Colonic mucosa (tissue), 4 donors: ENCODE measurements at places on chromosomes 3 and 15.
A peak's percentile ranks its signal among the peaks of the same experiment; 100 is the strongest.

DNA sequence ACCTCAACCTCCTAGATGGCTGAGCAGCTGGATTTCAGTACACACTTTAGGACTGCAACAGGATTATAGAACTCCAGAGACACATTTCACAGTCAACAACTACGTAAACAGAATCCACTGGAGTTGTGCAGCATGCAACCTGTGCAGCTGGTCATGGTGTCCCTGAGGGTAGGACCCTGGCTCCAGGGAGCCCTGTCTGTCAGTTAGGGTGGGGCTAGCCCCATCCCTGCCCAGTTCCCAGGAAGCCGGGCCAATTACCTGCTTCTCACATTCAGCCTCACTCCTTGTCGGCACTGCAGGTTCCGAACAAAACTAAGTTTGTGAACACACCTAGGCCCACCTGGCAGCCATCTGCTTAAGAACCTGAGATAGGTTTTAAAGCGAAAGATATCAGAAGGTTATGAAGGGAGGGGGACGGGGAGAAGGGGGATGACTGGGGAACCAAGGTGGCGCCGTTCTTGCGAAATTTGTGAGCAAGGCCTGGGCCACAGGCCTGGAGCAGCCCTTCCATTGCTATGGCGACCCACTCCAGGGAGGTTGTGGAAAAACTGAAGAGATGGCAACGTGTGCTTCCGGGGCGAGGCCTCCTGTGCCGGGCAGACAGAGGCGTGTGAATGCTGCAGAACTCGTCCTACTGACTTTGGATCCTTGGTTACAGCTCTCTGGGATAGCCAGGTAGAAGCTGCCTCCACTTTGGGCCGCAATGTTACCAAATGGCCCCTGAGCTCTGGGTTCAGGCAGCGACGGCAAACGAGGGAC is 25.3 kb downstream of the ACSBG1 start:
- peak; percentile 48 for DNase-seq

GRCh38 chr15:48935236-48935635 is 28.5 kb downstream of the SHC4 start:
- DNase-seq, result no peak

DNA sequence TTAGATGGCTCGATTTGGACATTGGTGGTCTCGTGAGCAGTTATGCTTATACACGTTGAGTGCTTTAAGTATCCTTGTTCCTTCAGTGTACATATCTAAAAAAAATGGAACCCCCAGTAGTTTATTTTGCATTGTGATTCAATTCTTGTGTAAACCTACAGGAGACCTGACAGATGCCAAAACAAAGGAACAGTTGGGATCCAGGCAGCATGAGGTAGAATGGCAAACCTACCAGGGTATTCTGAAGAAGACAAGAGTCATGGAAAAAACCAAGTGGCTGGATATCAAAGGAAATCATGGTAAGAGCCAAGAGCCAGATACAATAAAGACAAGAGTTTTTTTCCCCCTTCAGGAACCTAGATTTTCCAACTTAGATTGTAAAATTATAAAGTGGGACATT is 2.0 kb downstream of the TMEM62 start:
- DNase-seq, result no peak

- peak; percentile 82 for DNase-seq
Measured at GRCh38 chr3:187741403-187742350, 3.6 kb downstream of the BCL6 start.

GRCh38 chr15:51497806-51498205 is 124.8 kb downstream of the DMXL2 start:
- DNase-seq, result no peak

DNA sequence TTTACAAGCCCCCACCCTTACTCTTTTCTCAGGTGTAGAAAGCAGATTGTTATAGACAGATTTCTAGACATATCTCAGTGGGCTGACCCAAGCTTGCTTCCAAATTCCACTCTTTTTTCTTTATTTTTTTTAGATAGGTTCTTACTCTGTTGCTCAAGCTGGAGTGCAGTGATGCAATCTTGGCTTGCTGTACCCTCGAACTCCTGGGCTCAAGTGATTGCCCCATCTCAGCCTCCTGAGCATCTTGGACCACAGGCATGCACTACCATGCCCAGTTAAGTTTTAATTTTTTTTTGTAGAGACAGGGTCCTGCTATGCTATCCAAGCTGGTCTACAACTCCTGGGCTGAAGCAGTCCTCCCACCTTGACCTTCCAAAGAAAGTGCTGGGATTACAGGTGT is 53.5 kb upstream of the ADAMTS9 start:
- DNase-seq, result no peak

DNA sequence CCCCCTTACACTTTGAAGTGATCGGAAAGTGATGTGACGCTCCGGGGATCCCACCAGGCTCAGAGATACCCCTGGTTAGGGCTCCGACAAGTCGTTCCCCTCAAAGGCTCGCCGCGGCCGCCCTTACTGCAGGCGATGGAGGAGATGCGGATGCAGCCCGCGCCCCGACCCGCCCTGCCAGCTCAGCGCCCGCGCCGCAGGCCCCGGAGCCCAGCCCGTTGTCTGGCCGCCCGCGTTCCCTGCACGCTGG is 228 bp downstream of the GLT8D1 start:
- DNase-seq, result no peak

DNA sequence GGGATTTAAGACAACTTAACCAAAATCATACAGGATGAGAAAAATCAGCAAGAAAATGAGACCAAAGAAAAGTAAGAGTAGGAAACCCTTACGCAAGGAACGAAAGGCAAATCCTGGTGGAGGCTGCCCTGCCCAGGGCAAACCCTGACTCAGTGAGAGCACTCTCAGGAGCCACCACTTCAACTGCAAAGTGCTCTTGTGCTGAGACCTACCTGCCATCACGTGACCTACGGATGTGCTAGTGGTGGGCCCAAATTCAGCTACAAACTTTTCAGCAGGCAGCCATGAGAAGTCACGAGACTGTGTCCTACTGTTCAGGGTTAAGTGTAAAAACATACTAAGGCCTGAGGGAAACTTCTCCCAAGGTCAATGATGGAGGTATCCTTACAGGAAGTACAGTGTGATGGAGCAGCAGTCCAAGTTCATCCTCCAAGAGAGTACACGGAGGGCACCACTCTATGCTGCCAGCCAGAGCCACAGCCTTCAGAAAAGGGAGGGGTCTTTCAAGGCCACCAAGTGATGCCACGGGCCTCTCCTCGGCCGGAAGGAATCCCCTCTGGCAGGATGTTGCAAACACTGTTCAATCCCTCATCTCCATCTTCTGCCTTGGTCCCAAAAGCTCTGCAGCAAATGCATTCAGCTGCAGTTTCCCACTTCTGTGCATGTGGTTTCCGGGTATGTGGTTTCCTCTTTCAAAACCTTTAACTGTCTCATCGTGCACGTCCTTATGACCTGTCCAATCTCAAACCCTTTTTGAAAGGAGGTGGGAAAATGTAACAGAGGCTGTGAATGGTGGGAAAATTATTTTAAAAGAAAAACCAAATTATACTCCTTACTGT is 9.5 kb downstream of the CHSY1 start:
- DNase-seq, result no peak

- no peak for DNase-seq
Measured at GRCh38 chr3:11126653-11127052, 27.6 kb upstream of the HRH1 start.

DNA sequence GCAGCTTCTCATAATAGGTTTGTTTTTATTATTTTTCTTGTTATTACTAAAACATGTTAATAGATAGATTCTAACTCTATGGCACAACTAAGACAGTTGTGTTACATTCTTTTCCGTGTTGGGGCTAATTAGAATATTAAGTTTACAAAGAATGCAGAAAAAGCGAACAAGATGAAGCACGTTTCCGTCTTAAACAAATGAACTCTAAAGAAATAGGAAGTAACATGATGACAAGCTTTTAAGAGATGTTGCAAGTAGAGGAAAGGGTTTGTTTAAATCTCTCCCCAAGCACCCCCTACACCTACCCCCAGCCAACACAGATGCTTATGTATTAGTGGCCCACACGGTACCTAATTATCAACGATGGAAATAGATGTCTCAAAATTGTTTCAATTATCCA is 207.1 kb downstream of the TP63 start:
- no peak for DNase-seq

GRCh38 chr3:58952128-58952917 is 97.5 kb downstream of the CFAP20DC start:
- no peak for DNase-seq

DNA sequence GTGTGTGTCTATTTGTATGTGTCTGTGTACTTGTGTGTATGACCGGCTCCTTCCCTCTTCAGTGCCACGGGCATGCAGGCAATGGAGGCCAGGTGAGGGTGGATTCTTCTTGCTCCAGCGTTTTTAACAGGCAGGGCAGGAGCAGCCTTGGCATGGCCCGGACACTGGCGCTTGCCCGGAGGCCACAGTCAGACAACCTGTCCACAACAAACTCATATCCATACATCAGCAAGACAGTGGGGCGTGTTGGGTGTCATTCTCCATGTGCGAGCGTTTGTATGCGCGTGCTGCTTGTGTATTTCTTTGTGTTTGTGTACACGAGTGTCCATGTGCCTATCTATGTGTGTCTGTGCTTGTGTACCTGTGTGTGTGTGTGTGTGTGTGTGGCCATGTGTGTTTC is 29.8 kb downstream of the PTH1R start:
- DNase-seq, result no peak

DNA sequence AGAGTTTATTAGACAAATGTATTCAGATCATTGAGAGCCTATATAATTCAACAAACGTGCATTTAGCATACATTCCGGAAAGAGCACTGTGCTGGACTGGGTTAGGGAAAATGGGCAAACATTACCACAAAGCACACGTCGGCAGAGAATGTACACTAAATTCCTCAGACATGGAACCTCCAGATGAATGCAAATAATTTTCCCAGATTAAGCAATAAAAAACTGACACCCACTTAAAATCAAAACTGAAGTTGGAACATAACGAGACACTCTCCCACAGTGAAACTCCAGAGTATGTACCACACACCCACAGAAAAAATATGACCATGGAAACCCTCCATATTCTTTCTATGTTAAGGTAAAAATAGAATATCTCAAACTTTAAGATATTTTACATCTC is 4.8 kb downstream of the SECISBP2L start:
- DNase-seq, result no peak

DNA sequence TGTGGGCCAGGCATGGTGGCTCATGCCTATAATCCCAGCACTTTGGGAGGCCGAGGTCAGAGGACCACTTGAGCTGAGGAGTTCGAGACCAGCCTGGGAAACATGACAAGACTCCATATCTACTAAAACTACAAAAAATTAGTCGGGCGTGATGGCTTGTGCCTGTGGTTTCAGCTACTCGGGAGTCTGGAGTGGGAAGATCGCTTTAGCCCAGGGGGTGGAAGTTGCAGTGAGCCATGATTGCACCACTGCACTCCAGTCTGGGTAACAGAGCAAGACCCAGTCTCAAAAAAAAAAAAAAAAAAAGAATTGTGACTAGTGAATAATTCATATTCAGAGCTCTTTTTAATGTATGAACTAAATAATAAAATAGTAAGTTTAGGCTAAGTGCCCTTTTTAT is 87.8 kb upstream of the TSEN2 start:
- no peak for DNase-seq

DNA sequence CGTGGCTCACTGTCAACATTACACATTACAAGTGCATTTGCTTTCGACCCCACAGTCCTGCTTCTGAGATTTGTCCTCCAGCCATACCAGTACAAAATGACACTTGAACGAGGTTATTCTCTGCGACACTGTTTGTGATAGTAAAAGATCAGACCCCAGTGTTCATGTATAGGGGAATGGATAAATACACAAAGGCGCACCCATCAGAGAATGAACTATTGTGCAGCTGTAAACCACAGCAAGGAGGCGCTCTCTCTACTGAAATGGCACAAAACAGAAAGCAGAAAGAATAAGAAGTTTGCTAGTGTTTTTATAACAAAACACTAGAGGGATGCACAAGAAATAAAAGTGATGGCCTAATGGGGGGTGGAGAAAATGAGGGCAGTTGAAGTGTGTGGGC is 4.9 kb upstream of the CHSY1 start:
- DNase-seq, result no peak

- DNase-seq, result peak; percentile 53
Measured at GRCh38 chr3:37862219-37862902, 681 bp downstream of the CTDSPL start.

GRCh38 chr3:162769564-162769963 is 1273.0 kb downstream of the OTOL1 start:
- DNase-seq, result no peak

- DNase-seq, result no peak
Measured at GRCh38 chr3:10766049-10766705, 49.9 kb upstream of the SLC6A11 start.

DNA sequence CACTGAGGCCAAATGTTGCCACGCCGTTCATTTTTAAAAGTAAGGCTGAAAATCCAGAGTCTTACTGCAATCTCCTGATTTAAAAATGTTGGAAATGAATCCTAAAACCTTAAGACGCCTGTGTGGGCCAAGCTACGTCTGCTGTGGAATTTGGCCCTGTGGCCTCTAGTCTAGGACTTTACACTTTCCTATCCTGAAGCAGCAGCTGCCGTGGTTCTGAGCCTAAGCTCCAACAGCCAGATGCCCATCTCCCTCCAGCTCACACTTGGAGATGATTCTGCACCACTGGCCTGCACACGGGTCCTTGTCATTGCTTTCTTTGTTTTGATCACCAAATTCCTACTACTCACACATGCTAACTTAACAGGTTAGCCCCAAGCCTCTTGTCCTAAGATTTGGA is 286.4 kb upstream of the LYSMD4 start:
- no peak for DNase-seq

DNA sequence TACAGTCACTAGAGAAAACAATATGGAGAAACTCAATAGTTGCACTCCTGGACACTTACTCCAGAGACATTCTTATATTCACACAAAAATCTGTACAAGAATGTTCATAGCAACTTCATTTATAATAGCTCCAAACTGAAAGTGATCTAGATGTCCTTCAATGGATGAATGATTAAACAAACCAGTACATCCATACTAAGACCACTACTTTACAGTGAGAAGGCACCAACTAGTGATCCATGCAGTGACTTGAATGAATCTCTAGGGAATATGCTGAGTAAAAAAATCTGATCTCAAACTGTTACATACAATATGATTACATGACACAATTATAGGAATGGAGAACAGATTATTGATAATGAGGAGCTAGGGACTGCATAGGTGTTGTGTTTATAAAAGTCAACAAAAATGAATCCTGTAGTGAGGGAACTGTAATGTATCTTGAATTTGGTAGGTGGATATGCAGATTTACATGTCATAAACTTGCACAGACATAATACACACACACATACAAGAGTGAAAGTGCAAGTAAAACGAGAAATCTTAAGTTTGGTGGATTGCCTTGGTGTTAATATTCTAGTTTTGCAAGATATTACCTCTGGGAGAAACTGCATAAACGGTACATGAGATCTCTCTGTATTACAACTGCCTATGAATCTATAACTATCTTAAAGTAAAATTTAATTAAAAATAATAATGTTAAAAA is 85.7 kb downstream of the SPATA16 start:
- DNase-seq, result no peak

GRCh38 chr15:39283531-39283930 is 297.3 kb upstream of the THBS1 start:
- DNase-seq, result no peak
